ENCODE measurements at places on chromosomes 6 and 20.

DNA sequence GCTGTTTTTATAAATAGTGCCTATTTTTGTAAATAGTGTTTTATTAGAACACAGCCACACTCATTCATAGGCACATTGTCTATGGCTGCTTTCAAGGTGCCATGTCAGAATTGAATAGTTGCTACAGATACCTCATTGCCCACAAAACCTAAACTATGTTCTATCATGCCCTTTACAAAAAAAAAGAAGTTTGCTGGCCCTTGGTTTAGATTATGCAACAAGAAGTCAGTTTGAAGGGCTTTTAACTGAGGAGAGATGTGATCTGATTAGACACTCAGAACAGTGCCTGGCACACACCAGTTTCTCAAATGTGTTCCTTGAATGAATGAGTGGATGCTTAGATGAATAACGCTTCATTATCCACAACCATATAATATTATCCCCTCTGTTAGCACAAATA is 366.1 kb downstream of the MAFB start:
- DNase-seq: no peak

DNA sequence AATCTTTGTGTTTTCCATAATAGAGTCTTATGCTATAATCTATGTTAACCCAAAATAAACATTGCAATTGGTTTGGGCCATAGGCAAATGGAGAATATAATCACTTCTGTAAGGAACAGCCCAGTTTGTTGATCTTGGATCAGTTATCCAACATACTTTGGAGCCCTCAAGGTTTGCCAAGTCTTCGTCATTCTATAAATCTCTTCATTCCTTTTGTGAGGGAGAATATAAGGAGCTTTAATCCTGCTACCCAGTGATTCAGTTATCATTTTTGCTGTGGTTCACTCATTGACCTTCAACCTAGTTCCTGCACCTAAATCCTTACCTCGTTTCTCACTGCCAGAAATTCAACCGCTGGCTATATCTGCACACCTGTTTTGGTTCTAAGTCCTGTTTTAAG is 500.3 kb upstream of the PTCHD4 start:
- DNase-seq: no peak

DNA sequence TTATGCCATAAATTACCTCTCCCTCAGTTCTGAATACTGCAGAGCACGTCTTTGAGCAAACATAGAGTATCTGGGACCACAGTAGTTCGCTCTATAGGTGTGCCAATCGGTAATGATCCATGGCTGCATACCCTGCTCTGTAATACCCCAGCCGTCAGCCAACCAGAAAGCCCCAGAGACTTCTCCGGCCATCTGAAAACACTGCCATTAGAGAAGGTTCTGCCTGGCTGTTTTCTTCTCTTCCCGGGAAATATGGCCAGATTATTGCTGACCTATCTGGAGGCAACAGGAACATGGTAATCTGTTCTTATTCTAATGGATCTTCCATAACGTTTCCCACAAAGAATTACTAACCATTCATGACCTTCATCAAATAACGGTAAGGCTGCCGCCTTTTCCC is 139.9 kb downstream of the RPS12 start:
- no peak for DNase-seq

GRCh38 chr20:2871111-2871465 is 2.2 kb upstream of the PTPRA start:
- no peak for DNase-seq

DNA sequence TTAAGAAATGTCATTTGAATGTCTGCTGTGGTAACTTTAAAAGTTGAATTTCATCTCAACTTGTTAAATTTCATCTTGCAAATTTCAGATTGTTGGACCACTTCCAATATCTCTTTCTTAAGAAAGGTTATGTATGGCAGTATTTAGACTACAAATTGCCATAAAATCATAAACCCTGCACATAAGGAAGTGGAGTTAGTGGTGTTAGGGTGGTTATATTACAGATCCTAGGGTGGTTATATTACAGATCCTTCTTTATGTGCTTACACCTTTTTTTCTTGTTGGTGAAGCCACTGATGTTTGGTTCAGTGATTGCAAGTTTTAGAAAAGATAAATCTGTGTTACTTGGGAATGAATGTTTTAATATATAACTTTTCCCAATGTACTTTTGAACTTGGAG is 9.0 kb downstream of the DSE start:
- no peak for DNase-seq

DNA sequence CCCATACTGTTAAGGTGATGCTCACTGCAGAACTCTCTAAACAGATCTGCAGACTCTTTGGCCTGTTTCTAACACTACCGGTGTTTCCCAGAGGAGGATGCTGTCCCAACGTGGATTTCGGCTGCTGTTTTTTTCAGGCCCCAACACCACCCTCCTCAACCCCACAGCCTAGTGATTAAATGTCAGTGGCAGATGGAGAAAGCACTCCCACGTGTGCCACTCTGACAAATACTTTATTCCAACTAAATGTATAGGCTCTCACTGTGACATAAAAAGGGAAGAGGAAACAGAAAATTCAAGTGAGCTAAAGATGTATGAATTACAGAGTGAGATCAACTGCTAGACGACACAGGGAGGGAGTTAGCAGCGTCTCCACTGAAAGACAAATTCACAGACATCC is 3.6 kb downstream of the TBC1D20 start:
- no peak for DNase-seq

DNA sequence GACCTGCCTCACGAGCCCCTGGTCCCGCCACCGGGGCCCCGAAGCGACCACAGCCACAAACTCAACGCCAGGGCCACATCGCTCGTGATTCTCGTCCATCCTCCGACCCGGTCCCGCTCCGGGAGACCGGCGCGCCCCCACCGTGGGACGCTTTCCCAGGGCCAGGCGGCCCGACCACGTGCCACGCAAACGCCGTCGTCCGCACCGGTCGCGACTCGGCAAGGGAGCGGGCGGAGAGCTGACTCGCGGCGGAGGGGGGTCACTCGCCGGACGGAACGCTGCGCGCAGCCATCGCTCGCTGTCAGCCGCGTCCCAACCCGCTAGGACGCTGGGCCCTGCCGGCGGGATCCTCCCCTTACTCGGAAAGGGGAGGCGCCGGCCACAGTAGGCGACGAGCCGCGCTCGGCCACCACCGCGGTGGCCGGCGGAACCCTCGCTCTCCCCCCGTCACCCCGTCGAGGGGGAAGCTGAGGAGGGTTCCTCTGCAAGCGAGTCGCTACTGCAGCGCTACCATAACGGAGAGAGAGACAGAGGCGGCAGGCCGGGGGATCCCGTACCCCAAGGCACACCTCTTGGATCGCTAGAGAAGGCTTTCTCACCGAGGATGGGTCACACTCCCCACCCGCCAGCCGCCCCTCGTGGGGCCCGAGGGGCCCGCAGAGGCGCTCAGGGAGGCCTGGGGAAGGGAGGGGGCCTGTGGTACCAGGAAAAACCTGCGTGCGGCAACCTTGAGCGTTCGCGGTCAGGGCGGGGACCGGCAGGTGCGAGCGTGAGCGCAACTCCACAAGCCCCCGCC is 511.8 kb upstream of the ZNF337 start:
- peak; percentile 39 for DNase-seq

GRCh38 chr20:48202334-48203113 is 417.2 kb upstream of the SULF2 start:
- no peak for DNase-seq

DNA sequence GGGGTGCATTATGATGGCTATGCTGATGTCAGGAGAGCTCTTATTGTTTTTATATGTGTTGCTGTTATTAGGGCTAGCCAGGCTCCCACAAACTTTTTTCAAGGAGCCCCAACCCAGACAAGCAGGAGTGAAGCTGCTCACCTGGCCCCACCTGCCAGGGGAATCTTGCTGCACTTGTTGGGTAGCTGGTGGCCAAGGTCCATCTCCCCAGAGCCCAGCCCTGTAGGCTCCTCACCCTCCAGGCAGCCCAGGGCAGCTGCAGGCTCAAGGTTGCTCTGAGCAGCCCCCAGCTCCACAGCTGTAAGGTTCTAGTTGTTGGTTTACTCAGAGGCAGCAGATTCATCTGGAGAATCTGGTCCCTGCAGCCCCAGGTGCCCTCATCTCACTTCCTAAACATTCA is 46.8 kb upstream of the SIRPA start:
- DNase-seq: no peak

GRCh38 chr6:81331526-81331925 is 421.0 kb downstream of the TENT5A start:
- no peak for DNase-seq

DNA sequence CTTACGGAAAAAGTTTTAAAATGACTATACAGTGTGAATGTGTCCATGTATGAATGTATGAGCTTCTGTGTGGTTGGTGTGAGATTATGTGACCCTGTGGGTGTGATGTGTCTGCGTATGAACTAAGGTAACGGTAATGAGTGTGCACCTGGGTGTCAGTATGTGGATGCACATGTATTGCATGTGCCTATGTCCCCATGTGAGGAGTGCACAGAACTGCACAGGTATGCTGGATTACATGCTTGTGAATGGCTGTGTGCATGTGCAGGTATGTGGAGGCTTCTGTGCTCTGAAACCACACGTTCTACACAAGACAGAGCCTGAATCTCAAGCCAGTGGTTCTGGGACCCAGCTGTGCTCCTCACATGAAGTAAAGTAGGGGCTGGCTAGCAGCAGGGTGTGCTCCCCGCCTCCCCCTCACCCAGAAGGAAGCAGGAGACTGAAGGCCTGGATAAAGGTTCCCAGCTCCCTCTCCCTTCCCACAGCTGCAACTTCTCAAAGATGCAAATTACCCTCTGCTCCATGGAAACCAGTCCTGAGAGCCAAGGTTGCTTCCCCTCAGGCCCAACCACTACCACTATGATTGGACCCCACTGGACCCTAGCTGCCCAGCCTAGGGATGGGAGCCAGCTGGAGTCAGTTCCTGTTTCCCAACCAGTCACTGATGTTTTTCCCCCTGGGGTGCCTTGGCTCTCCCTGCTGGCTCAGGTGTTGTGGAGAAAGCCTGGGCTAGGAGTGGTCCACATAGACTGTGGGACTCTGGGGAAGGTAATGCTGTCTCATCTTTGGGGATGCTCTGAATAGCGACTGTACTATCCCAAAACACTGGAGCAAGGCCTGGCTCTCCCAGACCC is 24.8 kb upstream of the SPDEF start:
- DNase-seq: no peak

DNA sequence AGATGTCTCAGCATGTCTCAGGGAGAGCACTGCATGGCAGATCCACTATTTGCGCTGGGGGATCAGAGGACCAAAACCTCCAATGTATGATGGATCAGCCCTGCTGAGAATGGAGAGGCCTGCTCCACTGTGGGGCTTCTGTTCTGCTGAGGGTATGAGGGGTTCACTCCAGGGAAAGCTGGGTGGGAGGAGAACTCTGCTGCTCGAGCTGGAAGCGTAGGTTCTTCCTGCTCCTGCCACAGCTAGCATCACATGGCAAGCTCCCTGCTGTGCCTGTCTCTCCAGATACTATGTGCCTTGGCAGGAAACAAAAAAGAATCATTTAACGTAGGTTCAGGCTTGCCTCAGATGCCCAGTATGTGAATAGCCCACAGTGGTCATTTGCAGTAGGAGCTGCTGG is 105.8 kb downstream of the EPM2A start:
- DNase-seq: no peak

GRCh38 chr6:64012351-64013001 is 376.9 kb downstream of the PHF3 start:
- no peak for DNase-seq

DNA sequence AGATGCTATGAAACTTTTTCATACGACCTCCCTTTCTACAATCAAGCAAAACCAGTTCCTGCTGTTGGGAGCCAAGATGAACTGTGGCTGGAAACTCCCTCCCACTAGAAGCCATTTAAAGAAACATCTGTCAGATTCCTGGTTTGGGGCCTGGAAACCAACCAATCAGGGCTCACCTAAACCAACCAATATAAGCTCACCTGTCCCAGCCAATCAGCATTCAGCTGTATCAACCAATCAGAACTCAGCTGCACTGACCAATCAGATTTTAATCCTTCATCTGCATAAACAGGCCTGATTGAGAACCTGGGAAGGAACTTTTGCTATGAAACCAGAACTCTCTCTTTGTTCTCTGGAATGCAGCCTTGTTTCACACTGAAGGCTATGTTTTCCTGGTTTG is 42.4 kb downstream of the SNX14 start:
- no peak for DNase-seq

DNA sequence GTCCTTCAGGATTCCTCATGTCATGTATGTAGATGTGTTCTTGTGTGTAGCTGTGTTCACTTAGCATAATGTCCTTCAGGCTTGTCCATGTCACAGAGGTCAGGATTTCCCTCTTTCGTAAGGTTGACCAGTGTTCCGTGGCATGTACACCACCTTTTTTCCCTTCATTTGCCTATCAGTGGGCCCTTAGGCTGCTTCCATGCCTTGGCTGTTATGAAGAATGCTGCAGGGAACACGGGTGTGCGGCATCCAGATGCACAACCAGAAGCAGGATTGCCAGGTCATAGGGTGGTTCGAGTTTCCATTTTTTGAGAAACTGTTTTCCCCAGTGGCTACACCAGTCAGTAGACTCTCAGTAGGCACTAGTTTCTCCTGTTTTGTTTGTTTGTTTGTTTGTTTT is 29.2 kb downstream of the SYNDIG1 start:
- DNase-seq: no peak

- no peak for DNase-seq
Measured at GRCh38 chr6:27825025-27825793, 87.0 kb downstream of the OR2B2 start.

DNA sequence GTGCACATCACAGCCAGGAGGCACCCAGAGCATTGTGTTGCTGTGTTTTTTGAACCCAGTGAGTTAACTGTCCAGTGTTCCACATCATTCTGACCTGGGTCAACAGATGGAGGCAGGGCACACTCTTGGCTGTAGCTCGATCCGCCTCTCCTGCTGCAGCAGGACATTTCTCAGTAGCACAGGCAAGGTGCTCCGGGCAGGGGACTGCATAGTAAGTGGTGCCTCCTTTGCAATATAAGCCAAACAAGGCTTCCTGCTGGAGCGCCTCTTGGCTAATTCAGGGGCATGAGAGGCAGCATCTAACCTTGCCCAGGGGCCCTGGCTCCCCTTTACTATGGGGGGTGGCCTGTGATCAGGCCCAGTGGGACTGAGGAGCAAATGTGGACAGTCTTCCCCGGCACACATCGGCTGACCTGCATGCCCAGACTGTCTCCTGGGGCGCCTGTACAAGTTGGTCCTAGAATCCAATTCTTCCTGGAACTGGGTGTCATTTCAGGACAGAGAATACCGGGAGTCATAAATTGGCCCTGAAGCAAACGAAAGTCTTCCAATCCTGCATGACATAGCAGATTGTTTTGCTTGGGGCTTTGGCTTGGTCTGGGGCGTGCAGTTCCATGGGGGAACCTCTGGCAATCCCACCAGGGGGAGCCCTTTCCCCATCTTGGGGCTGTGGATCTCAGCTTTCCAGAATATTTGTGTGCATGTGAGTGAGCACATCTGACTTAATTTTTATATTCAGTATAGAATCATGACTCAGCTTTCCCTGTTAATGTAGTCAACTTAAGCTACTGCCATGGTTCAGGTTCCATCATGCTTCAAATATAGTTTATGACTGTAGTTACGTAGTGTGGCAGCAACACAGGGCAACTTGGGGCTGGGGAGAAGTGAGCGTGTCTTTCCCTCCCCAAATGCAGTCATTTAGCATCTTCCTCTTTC is 56.0 kb upstream of the DDR1 start:
- peak; percentile 79 for DNase-seq

DNA sequence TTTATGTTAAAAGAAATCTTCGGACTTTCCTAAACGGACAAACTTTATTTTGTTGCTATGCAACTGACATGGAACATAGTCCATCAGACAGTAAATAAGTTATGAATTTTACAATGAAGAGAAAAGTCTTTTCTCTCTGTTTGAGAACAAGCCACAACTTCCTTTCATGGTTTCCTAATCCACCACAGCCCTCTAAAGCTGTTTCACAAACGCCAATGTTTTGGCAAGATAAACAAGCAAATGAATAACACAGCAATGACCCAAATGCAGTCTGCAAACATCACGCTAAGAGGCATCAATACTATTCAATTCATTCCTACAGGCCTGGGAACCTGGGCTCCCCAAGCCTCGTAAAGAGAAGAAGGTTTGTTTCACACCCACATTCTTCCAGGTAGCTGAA is 60.4 kb downstream of the HAO1 start:
- DNase-seq: no peak

All from activated T-cell treated with anti-CD3 and anti-CD28 coated beads for 1 hour (primary cell).